Activated CD8-positive, alpha-beta memory T cell treated with anti-CD3 and anti-CD28 coated beads, Interleukin-2, amount 50 U/mL, for 4 hours (primary cell): ENCODE measurements at places on chromosomes 16 and 17.

GRCh38 chr16:4637501-4638166 lies 13.0 kb downstream of the MGRN1 start:
- no peak for DNase-seq

GRCh38 chr16:85698935-85699558 lies 10.3 kb upstream of the GINS2 start:
- DNase-seq = no peak

DNA sequence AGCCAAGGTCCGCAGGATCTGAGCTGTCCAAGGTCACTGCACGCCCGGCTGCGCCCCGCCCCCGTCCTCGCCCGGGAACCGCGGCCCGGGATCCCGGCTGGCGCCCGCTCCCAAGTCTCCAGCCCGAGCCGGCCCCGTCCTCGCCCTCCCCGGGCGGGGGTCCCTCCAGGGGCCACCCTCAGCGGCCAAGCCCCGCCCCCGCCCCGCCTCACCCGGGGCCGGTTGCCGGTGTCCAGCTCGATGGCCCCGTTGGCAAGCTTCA lies 216 bp downstream of the VPS9D1 start:
- peak; percentile 45 for DNase-seq

GRCh38 chr16:69595127-69596036 lies 29.6 kb downstream of the NFAT5 start:
- DNase-seq = no peak

DNA sequence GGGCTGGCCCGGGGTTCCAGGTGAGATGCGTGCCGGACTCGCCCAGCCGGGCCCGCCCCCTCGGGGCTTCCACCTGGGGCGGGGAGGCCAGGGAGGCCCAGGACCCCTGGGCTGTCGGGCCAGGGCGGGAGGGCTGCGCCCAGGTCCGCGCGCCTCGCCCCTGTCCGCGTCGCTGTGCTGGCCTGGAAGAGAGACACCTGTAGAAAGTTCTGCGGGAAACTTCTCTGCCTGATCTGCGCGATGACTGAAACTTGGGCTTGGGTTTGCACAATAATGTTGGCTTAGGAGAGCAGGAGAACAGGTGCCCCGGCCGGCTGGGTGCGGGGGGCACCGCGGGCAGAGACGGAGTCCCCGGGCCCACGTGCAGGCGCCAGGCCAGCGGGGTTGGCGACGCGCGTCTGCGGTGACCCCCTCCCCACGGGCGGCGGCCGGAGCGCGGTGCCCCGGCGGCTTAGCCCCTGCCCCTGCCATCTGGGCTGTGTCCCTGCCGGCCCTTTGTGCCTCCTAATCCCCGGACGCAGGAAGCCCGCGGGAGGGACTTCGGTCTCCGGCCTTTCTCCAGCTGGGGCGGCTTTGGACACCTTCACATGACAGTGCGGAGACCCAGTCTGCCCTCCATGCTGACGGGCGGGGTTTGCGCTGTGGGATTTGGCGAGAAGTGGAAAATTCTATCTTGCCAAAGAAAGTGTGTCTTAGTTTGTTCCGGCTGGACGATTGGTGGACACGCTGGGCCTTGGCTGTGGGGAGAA lies 483 bp downstream of the LLGL2 start:
- DNase-seq = no peak

DNA sequence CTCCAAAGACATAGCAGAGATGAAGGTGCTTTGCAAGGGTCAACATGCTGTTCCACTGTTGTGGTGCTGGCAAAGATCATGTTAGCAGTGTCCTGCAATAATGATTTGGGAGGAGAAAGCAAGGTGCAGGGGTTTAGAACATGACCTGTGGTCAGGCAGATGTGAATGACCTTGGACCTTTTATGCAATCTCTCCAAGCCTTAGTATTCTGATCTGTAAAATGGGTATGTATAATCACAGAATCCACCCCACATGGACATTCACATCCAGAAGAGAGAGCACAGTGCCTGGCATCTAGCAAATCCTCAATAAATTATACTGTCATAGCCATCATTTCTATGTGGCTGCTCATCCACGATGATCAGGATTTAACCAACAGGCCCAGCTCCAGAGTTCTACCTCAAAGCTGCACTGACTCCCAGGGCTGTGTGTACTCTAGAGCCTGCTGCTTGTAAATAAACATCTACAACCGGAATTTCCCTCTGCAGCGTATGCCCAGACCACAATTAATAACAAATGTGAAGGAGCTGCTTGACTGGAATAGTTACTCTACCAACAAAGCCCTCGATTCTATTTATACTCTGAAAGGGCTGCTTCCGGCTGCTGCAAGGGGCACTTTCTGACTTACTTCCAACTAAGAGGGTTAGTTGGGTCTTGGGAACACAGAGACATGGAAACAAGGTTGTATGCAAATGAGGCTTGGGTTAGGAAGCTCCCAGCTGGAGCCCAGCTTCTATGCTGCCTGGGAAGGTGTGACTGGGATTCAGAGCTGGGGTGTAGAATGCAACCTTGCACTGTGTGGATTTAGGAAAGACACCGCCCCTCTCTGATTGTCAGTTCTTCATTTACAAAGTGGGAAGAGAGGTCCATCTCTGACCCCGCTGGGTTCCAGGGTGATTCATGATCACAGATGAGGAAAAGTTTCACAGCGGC lies 265.2 kb downstream of the XYLT1 start:
- DNase-seq = no peak

GRCh38 chr17:27559506-27560481 lies 71.2 kb upstream of the LGALS9 start:
- DNase-seq = no peak

DNA sequence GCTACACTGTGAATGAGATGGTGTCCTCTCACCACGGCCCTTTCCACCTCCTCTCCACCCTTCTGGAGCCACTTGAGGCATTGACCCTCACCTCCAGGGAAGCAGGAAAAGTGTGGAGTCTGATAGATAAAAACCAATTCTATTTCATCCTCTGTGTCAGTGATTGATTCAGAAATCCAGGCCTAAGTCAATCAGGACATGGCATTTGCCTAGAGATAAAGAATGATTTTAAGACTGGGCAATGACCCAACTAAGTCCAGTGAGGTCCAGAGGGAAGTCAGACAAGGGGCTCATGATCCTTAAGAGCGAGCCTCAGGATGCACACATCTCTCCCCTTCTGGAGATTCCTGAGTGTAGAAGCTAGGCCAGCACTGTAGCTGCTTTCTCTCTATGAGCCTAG lies 41.1 kb upstream of the TNRC6A start:
- no peak for DNase-seq

DNA sequence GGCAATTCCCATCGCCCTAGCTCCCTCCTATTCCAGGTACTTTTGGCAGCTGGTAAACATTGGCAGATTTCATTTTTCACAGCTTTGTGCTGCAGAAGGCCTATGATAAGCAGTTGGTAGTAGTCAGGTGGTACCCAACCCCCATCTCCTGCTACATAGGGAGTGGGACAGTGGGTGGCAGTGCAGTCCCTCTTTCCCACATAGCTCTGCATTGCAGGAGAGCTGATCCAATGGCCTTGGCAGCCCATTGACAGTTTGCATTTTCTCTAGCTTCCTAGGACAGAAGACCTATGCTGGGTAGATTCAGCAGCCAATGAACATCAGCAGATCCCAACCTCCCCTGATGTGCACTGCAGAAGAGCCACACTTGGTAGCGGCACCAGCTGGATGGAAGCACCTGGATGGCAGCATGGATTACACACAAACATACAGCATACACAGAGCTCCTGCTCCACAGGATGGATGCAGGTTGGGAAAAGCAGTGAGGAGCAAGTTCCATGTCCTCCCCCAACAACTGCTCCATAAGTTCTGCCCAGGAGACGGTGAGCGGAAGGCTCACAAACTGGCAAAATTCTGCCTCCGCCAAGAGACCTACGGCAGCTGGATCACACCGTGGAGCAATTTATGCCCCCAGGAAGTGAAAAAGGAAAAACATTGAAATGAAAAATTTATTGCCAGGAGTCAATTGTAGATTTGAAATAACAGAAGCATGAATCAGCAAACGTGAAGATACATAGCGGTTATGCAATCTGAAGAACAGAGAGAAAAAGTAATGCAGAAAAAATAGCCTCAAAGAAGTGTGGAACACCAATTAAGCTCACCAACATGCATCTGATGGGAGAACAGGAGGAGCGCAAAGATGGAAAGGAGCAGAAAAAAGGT lies 95.7 kb downstream of the CACNG1 start:
- DNase-seq = no peak

- no peak for DNase-seq
These were observed 42.6 kb upstream of the SKAP1 start for GRCh38 chr17:48472411-48473281.

DNA sequence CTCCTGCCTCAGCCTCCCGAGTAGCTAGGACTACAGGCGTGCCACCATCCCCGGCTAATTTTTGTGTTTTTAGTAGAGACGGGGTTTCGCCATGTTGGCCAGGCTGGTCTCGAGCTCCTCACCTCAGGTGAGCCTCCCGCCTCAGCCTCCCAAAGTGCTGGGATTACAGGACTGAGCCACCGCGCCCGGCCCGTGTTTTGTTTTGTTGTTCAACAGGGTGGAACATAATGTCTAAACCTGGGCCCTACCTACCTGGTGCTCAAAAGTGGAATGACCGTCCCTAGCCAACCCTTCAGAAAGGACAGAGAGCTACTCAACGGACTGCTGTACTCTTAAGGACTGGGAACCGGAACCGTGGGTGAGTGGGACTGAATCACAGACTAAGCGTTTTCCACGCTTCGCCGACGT lies 772 bp upstream of the KIF22 start:
- DNase-seq = no peak

- DNase-seq = no peak
These were observed 581 bp upstream of the TMEM208 start for GRCh38 chr16:67226295-67226803.

- DNase-seq = no peak
These were observed 21.4 kb upstream of the NKD1 start for GRCh38 chr16:50526796-50527195.

DNA sequence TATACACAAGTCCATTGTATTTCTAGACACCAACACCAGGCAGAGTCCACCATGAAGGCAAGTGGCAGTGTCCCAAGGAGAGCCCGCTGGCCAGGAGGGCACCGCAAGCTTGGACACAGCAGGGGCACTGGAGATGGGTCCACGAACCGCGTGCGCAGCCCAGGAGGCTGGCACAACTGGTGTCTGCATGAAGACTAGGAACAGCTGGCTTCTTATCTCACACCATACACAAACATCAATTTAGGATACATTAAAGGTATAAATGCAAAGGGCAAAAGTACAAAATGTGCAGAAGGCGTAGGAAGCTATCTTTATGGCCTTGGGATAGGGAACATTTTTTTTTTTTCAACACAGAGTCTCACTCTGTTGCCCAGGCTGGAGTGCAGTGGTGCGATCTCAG lies 52.4 kb downstream of the ANKRD11 start:
- no peak for DNase-seq

- DNase-seq = no peak
These were observed 25.6 kb downstream of the GAS7 start for GRCh38 chr17:10172778-10173177.

- no peak for DNase-seq
These were observed 16.4 kb upstream of the HERPUD1 start for GRCh38 chr16:56915336-56916119.

- peak; percentile 48 for DNase-seq
These were observed 802 bp downstream of the SETD6 start for GRCh38 chr16:58515871-58516767.

- DNase-seq = no peak
These were observed 38.9 kb downstream of the MRTFB start for GRCh38 chr16:14109782-14110727.
